Colonic mucosa (tissue), 4 donors: ENCODE measurements at places on chromosomes 7 and 10. TPM values are rescaled to one million over a fixed set of nuclear protein-coding genes. Genes with fewer than 3 reads are reported as not detected.

- DNase-seq = no peak
- no peak overlapping the region for H3K4me3 ChIP-seq
- H3K4me1 ChIP-seq = no peaks in the 10 kb centered on the region
- no peaks in the 10 kb centered on the region for H3K36me3 ChIP-seq
Measured at GRCh38 chr7:72268090-72268489, 144.0 kb downstream of the CALN1 start.

- no peak overlapping the region for H3K4me3 ChIP-seq
- no peak for DNase-seq
- no peaks in the 10 kb centered on the region for H3K36me3 ChIP-seq
- no peaks in the 10 kb centered on the region for H3K27me3 ChIP-seq
Measured at GRCh38 chr10:61159253-61159652, 215.3 kb upstream of the RHOBTB1 start.

DNA sequence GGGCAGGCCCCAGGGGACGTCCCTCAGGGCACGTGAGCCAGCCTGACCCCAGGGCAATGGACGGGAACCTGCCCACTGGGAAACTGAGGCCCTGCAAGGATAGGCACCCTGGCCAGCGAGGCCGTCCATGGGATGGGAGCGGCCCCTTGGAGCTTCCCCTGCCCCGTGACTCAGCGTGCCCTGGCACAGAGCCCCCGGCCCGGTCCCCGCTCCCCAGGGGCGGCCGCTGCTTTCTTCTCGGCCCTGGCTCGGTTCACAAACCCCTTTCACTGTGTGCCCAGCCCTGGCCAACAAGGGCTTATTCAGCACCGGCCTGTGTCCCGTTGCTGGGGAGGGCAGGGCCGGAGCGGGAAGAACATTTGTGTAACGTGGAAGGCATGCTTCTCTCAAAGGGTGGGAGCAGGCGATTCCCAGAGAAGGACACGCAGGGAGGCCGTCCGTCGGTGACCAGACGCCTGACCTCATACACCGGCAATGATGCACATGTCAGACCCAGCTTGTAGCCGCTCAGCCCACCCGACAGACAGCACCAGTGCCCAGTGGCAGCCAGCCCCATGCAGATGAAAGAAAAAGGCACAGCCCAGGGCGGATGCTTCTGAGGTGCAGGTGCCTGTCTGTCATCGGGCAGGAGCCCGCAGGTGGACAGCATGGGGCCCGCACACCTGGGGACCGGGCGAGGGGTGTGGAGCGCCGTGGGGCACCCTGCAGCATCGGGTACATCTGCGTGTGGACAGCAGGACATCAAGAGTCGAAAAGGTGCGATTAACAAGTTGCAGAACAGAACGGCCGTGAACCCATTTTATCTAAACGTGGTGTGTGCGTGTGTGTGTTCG is 94.5 kb downstream of the PDGFA start:
- DNase-seq = no peak
- no peak overlapping the region for H3K4me3 ChIP-seq
- H3K27me3 ChIP-seq = no peaks in the 10 kb centered on the region
- no peaks in the 10 kb centered on the region for H3K36me3 ChIP-seq

- peak within 1 kb of the TSS; percentile 31 for H3K4me3 ChIP-seq
- no peaks in the 10 kb centered on the region for H3K4me1 ChIP-seq
- no peaks in the 10 kb centered on the region for H3K36me3 ChIP-seq
- no peak within 1 kb of the TSS for H3K27ac ChIP-seq
- peak; percentile 18 for DNase-seq
- H3K27me3 ChIP-seq = peaks cover 16% of the 10 kb centered on the region
Measured at GRCh38 chr7:93890464-93891068, at the start of gene TFPI2. TFPI2 (minus strand) TSS chr7:93890753; CDS start chr7:93890678, 75 bp downstream.

- H3K27ac ChIP-seq = no peak overlapping the region
- no peak for DNase-seq
- no peaks in the 10 kb centered on the region for H3K27me3 ChIP-seq
- H3K4me1 ChIP-seq = no peaks in the 10 kb centered on the region
- H3K36me3 ChIP-seq = no peaks in the 10 kb centered on the region
Measured at GRCh38 chr7:30160329-30160728, 25.5 kb downstream of the MTURN start.

GRCh38 chr7:726854-727103 is 280 bp downstream of the DNAAF5 start:
- H3K27ac ChIP-seq = no peak overlapping the region
- no peak for DNase-seq
- no peaks in the 10 kb centered on the region for H3K27me3 ChIP-seq
- H3K4me1 ChIP-seq = peaks cover 6% of the 10 kb centered on the region

DNA sequence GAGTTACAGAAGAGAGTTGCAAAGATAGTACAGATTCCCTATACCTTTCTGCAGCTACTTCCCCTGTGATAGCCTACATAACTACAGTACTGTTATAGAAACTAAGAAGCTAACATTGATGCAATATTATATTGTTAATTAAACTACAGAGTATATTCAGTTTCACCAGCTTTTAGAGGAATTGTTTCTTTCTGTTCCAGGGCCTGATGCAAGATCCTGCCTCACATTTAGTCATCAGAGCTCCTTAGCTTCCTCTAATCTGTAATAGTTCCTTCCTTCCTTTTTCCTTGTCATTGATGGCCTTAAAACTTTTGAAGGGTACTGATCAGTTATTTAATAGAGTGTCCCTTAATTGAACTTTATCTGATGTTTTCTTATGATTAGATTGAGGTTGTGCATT is 56.8 kb downstream of the SDHAF3 start:
- DNase-seq = no peak
- no peak overlapping the region for H3K4me3 ChIP-seq
- H3K27me3 ChIP-seq = no peaks in the 10 kb centered on the region

The MYOF gene
- 88.1 TPM for total RNA-seq

The CALU gene
- total RNA-seq = 47.9 TPM

The PNLIPRP3 gene
- total RNA-seq = not detected

The YAE1 gene
- total RNA-seq = 23.2 TPM

The VAX1 gene
- total RNA-seq = not detected

The MAP3K8 gene
- 12.6 TPM for total RNA-seq

The OR6B1 gene
- not detected for total RNA-seq
